ENCODE measurements at places on chromosomes 11 and 22.
A peak's percentile ranks its signal among the peaks of the same experiment; 100 is the strongest.

- DNase-seq: peak; percentile 86
Measured at GRCh38 chr11:71286701-71287643, 34.6 kb upstream of the SHANK2 start.

DNA sequence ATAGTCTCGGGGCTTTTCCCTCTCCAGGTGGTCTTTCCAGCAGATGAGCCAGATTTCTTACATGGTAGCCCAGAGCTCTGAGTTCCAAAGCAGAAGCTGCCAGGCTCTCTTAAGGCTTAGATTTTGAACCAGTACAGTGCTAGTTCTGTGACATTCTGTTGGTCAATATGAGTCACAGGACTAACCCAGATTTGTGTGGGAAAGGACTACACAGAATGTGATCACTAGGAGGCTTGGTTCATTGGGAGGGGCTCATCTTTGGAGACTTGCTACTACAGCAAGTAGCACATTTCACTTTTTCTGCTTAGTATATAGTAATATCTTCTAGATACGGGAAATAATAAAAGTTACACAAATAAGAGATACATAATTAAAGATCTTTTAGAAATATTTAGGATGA lies 24.1 kb downstream of the RNF214 start:
- DNase-seq: no peak

DNA sequence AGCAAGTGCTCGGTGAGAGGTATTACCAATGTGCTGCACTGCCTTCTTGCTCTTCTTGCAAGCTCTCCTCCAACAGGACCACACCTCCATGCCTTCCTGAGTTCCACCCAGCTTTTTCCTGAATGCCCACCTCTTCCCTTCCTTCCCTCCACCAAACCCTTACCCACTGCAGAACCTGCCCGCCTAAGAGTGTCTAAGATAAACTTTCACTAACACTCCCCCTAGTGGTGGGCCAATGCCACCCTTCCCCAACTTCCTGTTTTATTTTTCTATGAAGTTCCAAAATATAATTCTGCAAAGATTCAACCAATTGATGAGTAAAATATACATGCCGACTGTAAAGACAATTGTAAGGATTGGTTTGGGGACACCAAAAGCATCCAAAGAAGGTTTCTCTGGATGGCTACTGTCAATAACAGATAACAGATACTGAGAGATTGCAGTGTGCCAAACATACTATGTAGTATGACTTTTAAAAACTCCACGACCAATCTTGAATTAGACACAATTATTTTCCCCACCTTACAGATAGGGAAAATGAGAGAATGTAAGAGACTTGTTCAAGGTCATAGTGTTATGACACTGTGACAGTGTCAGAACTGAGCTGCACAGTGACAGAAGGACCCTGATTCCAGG lies 38.6 kb upstream of the BMAL1 start:
- no peak for DNase-seq

DNA sequence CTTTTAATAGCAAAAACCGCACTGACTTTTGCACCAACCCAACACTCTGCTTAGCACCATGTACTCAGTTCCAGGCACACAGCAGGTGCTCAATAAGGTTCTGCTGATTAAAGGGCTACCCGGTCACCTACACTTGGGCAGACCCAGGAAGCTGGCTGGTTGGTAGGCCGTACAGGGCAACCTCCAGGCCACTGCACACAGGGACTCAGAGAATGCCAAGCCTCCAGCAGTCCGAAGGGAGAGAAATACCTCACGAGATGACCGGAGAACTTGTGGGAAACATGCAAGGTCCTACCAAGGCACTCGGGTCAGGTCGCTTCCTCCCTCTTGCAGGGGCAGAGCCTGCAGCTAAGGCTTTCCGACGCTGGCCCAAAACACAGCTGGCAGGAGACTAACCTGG lies 109.2 kb downstream of the MICAL3 start:
- no peak for DNase-seq

All from spinal cord (tissue), 10 donors.